Iris pigment epithelial cell (primary cell): ENCODE measurements at places on chromosomes 2 and 18.
A peak's percentile ranks its signal among the peaks of the same experiment; 100 is the strongest.

DNA sequence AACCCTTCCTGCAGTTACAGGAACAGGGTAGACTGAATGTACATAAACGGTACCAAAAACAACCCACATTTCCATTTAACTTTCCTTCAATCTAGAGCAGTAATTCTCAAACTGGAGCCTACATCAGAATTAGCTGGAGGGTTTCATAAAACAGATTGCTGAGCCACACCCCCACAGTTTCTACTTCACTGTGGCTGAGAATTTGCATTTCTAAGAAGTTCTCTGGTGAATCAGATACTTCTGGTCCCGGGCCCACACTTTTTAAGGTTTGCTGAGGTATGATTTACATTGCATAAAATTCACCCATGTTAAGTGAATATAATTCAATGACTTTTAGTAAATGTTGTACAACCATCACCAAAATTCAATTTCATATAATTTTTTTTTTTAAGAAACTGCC is 113.7 kb downstream of the SRBD1 start:
- DNase-seq, result peak; percentile 45

DNA sequence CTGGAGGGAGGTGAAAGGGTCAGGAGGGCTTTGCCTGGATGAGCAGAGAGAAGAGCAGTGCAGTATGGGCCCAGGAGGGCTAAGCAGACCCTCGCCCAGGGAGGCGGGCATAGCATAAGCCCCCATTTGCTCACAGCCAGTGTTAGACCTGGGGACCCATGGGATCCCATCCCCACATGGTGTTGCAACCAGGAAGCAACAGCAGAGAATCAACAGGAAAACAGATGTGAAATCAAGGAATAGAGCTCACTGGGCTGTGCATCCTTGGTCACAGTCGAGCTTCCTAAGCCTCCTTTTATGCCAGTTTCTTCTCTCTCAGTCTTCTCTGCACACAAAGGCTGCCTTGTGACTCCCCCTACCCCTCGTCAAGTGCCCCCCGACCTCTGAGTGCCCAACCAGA is 19.9 kb downstream of the ASB18 start:
- DNase-seq, result no peak

DNA sequence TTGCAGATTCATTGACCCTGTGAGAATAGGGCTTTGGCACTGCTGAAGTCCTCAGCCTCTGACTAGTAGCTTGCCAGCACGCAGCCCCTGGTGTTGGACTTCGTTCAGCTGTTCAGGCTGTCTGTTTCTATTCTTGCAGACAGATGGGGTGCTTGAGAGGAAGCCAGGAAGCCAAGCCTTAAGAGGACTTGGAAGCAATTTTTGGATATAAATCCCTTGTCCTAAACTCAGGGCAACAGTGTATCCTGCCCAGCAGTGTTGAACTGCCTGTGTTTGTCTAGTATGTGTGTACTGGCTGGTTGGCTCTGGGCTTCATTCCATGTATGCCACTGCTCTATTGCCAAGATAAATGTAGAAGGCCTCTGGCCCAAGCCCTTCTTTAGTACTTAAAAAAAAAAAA is 108.6 kb downstream of the COMMD1 start:
- peak; percentile 79 for DNase-seq

- no peak for DNase-seq
These were observed 8.3 kb upstream of the RNF103 start for GRCh38 chr2:86631846-86632485.

DNA sequence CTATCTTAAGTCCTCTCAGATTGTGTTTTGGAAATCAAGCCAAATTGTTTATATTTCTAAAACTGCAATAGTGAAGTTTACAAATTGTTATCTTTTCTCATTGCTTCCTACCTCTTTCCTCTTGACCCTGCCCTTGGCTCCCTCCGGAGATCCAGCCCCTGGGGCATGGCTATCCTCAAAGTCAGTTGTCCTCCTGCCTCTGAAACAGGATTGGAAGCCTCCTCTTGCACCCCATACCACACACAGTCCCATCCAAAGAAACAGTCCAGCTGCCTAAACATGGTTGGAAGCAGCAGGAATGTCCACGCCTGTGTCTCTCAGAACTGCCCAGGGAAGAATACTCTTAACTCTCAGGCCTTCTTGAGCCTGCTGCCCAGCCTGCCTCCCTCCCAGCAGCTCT is 30.1 kb upstream of the COL6A3 start:
- no peak for DNase-seq

GRCh38 chr2:100756704-100757103 is 63.2 kb upstream of the NPAS2 start:
- no peak for DNase-seq

DNA sequence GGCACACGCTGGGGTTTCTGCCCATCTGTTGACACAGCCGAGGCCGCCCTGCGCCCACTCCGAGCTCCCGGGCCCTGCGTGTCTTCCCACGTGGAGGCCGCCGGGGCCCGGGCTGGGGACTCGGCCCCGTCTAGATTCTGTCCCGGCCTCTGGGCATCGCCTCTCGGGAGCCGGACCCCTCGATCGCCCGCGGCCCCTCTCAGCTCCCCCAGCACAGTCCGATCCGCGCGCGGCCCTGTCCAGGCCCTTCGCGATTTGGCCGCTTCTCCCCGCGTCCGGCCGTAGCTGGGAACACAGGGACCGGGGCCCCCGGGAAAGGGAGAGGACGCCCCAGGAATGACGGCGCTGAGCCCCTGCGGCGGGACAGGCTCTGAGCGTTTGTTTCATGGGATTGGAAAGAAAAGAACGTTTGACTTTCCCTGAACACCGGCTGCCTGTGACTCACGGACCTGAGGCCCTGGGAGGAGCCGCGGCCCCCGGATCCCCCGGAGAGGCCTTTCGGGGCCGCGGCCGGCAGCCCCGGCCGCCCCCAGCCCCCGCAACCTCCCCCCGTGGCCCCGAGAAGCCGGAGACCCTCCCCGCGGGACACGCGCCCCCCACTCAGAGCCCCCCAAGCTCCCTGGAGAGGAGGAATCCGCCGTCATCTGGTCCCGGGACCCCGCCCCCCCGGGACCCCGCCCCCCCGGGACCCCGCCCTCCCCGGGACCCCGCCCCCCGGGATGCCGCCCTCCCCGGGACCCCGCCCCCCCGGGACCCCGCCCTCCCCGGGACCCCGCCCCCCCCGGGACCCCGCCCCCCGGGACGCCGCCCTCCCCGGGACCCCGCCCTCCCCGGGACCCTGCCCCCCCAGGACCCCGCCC is 62.7 kb upstream of the CTDP1 start:
- DNase-seq, result peak; percentile 47

GRCh38 chr2:65130664-65131175 is 814 bp upstream of the RAB1A start:
- no peak for DNase-seq

DNA sequence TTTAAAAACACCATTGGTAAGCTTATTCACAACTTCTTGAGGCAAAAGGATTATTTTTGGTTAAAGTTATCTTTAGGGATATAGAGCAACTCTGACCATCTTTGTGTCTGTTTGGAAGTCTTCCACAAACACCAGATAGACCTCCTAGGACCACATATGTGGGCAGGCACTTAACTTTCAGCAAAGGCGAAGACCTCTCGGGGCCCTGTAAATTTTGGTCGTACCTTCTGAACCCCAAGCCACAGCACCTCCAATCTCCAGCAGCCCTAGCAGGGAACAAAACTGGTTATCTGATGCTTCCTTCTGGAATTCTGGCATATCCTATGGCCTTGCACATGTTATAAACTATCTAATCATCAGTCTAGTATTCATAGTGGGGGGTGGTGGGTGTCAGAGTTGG is 114.8 kb downstream of the MBD5 start:
- no peak for DNase-seq

- DNase-seq, result no peak
These were observed 332 bp upstream of the PDCD1 start for GRCh38 chr2:241859017-241859435.

GRCh38 chr2:172227719-172228118 is 125.0 kb upstream of the DLX2 start:
- DNase-seq, result no peak

GRCh38 chr18:31217038-31217849 is 54.6 kb upstream of the DSC1 start:
- DNase-seq, result peak; percentile 15

- DNase-seq, result no peak
These were observed 22.6 kb downstream of the EIPR1 start for GRCh38 chr2:3354986-3355385.

- no peak for DNase-seq
These were observed 42.0 kb upstream of the ZDBF2 start for GRCh38 chr2:206232287-206233035.

DNA sequence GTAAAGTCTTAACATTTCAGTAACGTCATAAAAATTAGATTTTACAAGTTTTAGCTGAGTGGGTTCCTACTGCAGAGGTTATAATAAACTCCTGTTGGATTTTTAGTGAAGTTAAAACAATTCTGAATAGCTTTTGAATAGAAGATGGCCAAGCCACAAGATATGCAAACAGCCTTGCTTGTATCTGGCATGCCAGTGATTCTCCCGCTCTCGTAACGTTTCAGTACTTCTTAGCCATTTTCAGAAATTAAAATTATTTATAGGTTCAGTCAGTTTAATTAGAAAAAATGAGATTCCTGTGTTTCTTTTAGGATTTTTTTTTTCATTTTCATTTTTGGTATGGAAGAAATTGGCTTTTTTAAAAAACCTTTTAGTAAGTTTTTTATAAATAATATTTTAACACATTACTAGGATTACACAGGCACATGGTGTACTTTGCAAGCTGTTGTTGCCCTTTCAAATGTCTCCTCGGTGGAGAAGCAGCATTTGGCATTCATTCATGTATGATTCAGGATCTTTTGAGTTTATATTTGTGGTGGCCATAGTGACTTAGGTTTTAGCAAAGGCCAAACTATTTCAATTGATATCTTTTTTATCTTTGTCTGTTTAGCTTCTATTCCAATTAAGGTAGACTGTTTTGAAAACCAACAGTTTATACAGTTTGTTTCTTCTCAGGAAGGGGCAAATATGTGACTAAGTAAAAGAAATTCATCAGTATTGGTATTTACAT is 30.6 kb upstream of the RND3 start:
- peak; percentile 90 for DNase-seq

- DNase-seq, result peak; percentile 20
These were observed 96.4 kb downstream of the USP40 start for GRCh38 chr2:233470011-233470687.

GRCh38 chr2:122182616-122183355 is 427.3 kb downstream of the TSN start:
- no peak for DNase-seq

DNA sequence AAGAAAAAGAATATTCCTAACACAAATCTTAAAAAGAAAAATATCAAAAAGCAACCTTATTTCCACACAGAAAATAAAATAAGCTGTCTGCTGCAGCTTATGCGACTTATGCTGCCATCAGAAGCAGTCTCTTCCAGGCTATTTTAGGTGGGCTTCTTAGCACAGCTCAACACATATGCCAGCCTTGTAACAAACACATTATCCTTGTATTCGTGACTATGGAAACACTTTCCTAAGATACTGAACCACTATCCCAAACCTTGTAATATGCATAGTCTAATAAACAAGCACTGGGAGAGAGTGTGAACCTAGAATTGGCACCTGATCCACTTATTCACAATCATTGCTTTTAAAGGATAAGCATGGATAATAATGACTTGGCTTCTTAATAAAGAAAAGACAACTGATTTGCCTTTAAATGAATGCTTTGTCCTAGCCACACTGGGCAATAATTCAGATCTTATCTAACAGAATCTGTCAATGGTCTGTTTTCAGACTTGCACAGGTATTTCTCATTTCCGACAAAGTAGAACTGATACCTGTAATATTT is 40.0 kb upstream of the RNU4ATAC start:
- DNase-seq, result no peak
